Naive B cell (primary cell): ENCODE measurements at places on chromosomes 12 and 14. TPM values are rescaled to one million over a fixed set of nuclear protein-coding genes. Genes with fewer than 3 reads are reported as not detected.
A peak's percentile ranks its signal among the peaks of the same experiment; 100 is the strongest.

LPAR5 gene
- 48.5 TPM for polyA plus RNA-seq

DNA sequence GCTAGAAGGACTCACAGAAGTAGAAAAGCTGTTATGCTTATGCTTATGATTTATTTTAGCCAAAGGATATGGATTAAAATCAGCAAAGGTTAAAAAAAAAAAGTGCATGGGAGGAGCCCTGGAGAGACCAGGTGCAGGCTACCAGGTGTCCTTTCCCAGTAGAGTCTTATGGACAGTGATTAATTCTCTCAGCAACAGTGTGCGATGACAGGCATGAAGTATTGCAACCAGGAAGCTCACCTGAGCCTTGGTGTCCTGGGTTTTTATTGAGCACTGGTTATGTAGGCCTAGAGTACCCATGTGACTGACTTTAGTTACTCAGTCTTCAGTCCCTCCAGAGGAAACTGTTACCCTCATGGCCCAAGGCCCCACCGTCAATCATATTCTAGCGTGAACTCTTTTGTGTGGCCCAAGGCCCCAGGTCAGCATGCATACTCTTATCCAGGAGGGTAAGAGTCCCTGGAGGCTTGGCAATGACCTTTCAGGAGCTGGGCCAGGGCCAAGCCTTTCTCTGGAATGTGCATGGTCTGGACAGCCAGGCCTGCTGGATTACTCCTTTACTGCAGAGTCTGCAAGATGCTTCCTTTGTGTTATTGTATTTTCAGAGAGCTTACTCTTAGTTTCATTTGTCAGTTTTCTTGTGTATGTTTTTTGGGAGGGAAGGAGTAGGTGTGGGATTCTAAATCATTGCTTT lies 69.6 kb upstream of the RD3L start:
- no peaks in the 10 kb centered on the region for H3K4me1 ChIP-seq
- H3K4me3 ChIP-seq = no peak overlapping the region
- DNase-seq = no peak
- peaks cover 12% of the 10 kb centered on the region for H3K27me3 ChIP-seq
- H3K36me3 ChIP-seq = no peaks in the 10 kb centered on the region

DNA sequence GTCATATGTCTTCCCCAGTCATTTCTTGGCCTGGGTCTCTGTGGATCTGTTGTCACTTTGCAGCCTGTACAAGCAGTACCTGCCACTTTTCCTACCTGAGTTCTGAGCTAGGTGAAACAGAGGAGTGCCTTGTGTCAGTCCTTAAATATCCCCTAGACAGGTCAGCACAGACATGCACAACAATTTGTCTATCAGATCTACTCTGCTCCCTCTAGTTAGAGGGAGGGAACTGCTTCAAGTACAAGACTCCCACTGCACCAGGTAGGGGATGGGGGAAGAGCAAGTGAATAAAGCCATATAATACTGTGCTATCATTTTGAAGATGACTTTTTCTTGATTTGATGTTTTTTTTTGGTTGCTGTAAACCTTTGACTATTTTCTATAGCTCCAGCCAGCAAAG lies 39.4 kb downstream of the MIPOL1 start:
- no peak overlapping the region for H3K4me3 ChIP-seq
- DNase-seq = no peak
- no peak overlapping the region for H3K27ac ChIP-seq
- H3K36me3 ChIP-seq = no peaks in the 10 kb centered on the region
- H3K27me3 ChIP-seq = no peaks in the 10 kb centered on the region

OAS3 gene
- polyA plus RNA-seq = 8.2 TPM

GRCh38 chr14:85663256-85663655 lies 133.3 kb downstream of the FLRT2 start:
- H3K36me3 ChIP-seq = no peaks in the 10 kb centered on the region
- no peak overlapping the region for H3K4me3 ChIP-seq
- H3K27ac ChIP-seq = no peak overlapping the region
- no peak for DNase-seq
- no peaks in the 10 kb centered on the region for H3K4me1 ChIP-seq

SLC17A8 gene
- polyA plus RNA-seq = not detected

- H3K27me3 ChIP-seq = peaks cover 30% of the 10 kb centered on the region
- H3K27ac ChIP-seq = no peak overlapping the region
- H3K36me3 ChIP-seq = peaks cover 10% of the 10 kb centered on the region
Observed at GRCh38 chr14:91754185-91754584, 22.3 kb upstream of the CATSPERB start.

NTN4 gene
- not detected for polyA plus RNA-seq

- H3K4me3 ChIP-seq = no peak overlapping the region
- no peak overlapping the region for H3K27ac ChIP-seq
- no peak for DNase-seq
- H3K36me3 ChIP-seq = peaks cover 16% of the 10 kb centered on the region
- H3K27me3 ChIP-seq = no peaks in the 10 kb centered on the region
Observed at GRCh38 chr12:13088496-13088895, 15.0 kb downstream of the GSG1 start.

DNA sequence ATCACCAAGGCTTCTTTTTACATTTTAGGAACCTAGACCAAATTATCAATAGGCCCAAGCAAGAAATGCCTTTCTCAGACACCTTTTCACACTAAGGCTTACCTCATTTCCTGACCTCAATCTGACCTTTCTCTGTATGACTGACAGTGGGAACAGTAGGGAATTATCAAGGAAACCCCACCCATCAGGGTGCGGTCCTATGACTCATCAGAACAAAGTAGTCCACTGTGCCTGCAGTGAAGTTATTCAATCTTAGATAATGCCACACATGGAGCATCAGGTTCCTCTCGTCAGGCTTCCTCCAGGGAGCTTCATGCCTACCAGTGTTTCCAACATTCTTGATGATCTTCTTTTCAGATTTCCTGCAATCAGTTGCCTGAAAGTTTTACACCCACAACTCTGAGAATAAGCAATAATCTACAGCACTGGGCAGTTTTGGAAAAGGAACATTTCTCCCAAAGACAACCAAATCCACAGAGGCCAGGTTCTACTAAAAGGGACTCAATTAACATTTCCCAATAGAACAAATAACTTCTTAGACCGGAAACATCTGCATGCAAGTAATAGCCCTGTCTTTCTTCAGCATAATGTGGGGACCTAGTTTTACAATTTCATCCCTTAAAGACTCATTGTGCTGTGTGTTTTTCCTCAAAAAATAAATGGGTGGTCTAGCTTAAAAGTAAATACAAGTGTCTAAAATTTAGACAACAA lies 35.9 kb upstream of the TMTC2 start:
- no peaks in the 10 kb centered on the region for H3K27me3 ChIP-seq
- H3K4me3 ChIP-seq = no peak overlapping the region
- H3K27ac ChIP-seq = no peak overlapping the region
- no peak for DNase-seq

GRCh38 chr14:47785058-47785457 lies 109.7 kb upstream of the MDGA2 start:
- H3K4me3 ChIP-seq = no peak overlapping the region
- H3K27me3 ChIP-seq = no peaks in the 10 kb centered on the region
- no peak overlapping the region for H3K27ac ChIP-seq
- no peaks in the 10 kb centered on the region for H3K36me3 ChIP-seq

- no peaks in the 10 kb centered on the region for H3K4me1 ChIP-seq
- no peak overlapping the region for H3K4me3 ChIP-seq
- no peak overlapping the region for H3K27ac ChIP-seq
- H3K27me3 ChIP-seq = peaks cover 9% of the 10 kb centered on the region
Observed at GRCh38 chr14:67609642-67610310, 9.7 kb upstream of the PIGH start.

- no peaks in the 10 kb centered on the region for H3K36me3 ChIP-seq
- no peak overlapping the region for H3K4me3 ChIP-seq
- no peaks in the 10 kb centered on the region for H3K4me1 ChIP-seq
Observed at GRCh38 chr14:54450535-54450934, 9.4 kb upstream of the CNIH1 start.

CLEC6A gene
- not detected for polyA plus RNA-seq

NUAK1 gene
- not detected for polyA plus RNA-seq

DNA sequence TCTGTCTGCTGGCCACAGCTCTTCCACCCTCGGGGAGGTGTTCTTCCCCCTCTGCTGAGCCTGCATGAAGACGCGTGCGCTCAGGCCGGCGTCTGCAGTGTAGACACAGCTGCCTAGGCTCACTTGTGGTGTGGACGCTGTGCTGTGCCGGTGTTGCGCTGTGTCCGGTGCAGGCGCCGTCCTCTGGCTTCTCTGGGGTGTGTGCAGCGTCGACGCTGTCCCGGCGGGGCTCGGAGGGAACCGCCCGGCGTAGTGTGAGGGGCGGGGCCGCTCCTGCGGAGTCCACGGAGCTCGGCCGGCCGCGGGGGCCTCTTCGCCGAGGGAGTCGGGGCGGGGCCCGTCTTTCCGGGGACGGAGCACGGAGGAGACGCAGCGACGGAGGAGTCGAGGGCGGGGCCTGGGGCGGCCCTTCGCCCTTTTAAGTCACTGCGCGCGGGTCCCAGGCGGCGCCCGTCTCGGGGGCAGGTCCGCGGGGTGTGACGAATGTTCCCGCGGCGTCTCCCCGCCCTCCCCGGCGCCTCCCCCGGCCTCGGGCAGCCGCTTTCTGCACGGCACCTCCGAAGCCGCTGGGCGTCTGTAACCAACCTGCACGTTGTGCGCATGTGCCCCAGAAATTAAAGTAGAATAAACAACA lies 45.2 kb downstream of the NOC4L start:
- peaks cover 12% of the 10 kb centered on the region for H3K27me3 ChIP-seq
- peak overlapping the region; percentile 76 for H3K27ac ChIP-seq
- peak; percentile 80 for DNase-seq
- H3K36me3 ChIP-seq = no peaks in the 10 kb centered on the region
- peaks cover 21% of the 10 kb centered on the region for H3K4me1 ChIP-seq

GRCh38 chr12:57145460-57146059 lies 1.9 kb downstream of the LRP1-AS start:
- H3K27me3 ChIP-seq = no peaks in the 10 kb centered on the region
- H3K36me3 ChIP-seq = no peaks in the 10 kb centered on the region
- no peak overlapping the region for H3K27ac ChIP-seq
- DNase-seq = no peak
- H3K4me1 ChIP-seq = no peaks in the 10 kb centered on the region

- peaks cover 10% of the 10 kb centered on the region for H3K36me3 ChIP-seq
- peak overlapping the region; percentile 56 for H3K4me3 ChIP-seq
- peaks cover 9% of the 10 kb centered on the region for H3K4me1 ChIP-seq
- peaks cover 45% of the 10 kb centered on the region for H3K27me3 ChIP-seq
Observed at GRCh38 chr14:29928117-29928640, 532 bp upstream of the PRKD1 start.

TAS2R42 gene
- not detected for polyA plus RNA-seq

GRCh38 chr14:25197885-25198284 lies 147.9 kb upstream of the STXBP6 start:
- no peak overlapping the region for H3K27ac ChIP-seq
- no peaks in the 10 kb centered on the region for H3K36me3 ChIP-seq
- no peak overlapping the region for H3K4me3 ChIP-seq
- no peak for DNase-seq
- H3K27me3 ChIP-seq = peaks cover 8% of the 10 kb centered on the region
